ENCODE measurements at places on chromosomes 7 and 10.

- DNase-seq: no peak
These were observed 3.1 kb downstream of the ANKRD22 start for GRCh38 chr10:88848499-88848898.

- no peak for DNase-seq
These were observed 854 bp downstream of the CTBP2 start for GRCh38 chr10:125159486-125159931.

DNA sequence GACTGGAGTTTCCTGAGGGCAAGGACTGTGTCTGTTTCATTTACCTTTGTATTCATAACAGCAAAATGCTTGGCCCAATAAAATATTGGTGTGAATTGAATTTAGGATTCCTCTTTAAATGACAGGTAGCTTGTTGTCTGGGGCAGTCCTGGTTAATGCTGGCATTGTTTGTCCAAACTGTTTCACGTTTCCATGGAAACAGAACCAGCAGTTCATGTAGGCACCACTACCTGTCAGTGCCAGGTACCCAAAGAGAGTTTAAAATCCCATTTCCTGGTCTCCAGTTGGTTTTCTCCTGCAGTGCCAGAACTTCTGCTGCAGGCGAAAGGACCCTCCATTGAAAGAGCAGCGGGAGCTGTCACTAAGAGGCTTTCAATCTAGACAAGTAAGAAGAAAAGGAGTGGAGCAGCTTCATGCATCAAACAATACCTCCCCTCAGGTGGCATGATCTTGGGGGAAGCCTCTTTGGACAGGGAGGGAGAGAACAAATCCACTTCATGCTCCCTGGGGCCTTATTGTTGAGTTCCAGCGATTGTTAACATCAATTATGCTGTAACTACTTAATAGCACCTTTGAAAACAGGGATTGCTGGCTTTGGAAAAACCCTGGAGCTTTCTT lies 109.6 kb downstream of the KIF20B start:
- no peak for DNase-seq

- DNase-seq: no peak
These were observed 22.3 kb downstream of the PIK3CG start for GRCh38 chr7:106887421-106887820.

GRCh38 chr7:157033483-157034473 lies 23.3 kb upstream of the MNX1 start:
- DNase-seq: no peak
